ENCODE measurements at places on chromosomes 4 and X. TPM values are rescaled to one million over a fixed set of nuclear protein-coding genes. Genes with fewer than 3 reads are reported as not detected.

Gene G3BP2
- 78.2 TPM for total RNA-seq

Gene RAB41
- total RNA-seq = not detected

Gene HOPX
- total RNA-seq = not detected

Gene MAP9
- 5.5 TPM for total RNA-seq

Gene SMR3B
- not detected for total RNA-seq

Gene ATP2B3
- 0.31 TPM for total RNA-seq

Gene MSANTD1
- 0.21 TPM for total RNA-seq

Gene CDKL2
- total RNA-seq = 0.63 TPM

Gene ERAS
- total RNA-seq = 0.10 TPM

Gene PGAM4
- total RNA-seq = 0.21 TPM

Gene DCLK2
- total RNA-seq = 8.6 TPM

Gene SPANXN3
- not detected for total RNA-seq

Gene EDNRA
- 0.43 TPM for total RNA-seq

Gene WDFY3
- 8.3 TPM for total RNA-seq

Gene AFM
- not detected for total RNA-seq

Gene PAGE1
- total RNA-seq = 0.29 TPM

Gene SSX4B
- total RNA-seq = not detected

Gene RASSF6
- 0.80 TPM for total RNA-seq

Gene GABRQ
- 0.20 TPM for total RNA-seq

Data from A549 treated with Hydrocortisone at 1 μM for 4 hours (cell line).